NCI-H187 treated with DMSO at 0.1 percent for 48 hours (cell line): ENCODE measurements at places on chromosomes 7 and 10.
A peak's percentile ranks its signal among the peaks of the same experiment; 100 is the strongest.

- no peak for DNase-seq
Measured at GRCh38 chr10:101780818-101781654, 2.2 kb downstream of the NPM3 start.

DNA sequence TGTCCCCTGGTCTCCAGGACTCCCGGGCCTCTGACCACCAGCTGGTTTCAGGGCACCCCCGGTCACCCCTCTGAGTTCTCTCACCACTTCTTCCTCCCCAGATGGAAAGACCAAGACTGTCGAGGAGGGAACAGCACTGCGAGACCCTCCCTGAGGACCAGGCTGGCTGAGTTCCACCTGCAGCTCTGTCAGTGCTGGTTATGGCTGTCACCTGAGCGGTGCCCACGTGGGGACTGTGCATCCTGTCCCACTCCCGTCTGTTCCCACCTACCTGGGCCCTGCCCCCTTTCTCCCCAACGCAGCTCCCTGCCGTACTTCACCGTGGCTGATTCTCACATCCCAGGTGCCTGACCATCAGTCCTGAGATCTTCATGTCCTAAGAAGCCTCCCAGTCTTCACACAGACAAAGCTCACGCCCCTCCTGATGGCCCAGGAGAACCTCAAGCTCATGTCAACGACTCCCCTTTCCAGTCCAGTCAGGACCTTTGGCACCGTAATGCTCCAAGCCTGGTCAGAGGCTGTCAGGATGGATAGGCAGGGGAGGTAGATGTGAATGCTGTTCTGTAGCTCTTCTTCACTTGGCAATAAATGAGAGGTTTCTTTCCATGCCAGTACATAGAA, 159.7 kb downstream of the USP6NL start:
- DNase-seq, result no peak

GRCh38 chr10:3750006-3750816, 34.8 kb downstream of the KLF6 start:
- no peak for DNase-seq

DNA sequence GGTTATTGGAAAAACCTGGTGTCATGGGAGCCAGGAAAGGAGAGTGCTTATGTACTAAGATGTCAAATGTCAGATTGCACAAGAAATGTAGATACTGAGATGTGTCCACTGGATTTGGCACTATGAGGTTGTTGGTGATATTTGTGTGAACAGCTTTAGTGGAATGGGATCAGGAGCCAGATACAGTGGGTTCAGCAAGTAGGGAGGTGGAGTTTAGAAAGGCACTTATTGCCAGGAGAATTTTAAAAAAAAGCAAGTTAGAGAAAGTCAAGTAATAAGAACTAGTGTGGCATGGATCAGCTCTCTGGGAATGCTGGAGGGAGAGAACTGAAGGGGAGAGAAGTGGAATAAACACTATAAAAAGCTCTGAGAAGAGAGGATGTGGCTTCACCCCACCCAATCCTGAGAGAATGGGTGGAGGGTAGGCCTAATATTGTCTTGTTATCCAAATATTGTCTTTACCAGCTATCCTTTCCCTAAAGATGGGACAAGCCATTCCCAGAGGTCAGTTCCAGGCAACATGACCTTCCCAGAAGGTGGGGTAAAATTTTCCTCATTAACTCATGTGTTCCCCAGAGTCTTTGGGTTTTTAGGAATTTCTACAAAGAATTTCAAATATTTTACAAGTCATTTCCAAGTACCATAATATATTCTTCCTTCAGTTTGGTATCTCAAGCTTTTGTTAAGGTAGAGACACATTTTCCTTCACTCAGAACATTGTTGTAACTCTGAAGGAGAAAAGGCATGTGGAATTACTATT, 42.3 kb downstream of the ENTPD1 start:
- no peak for DNase-seq

- no peak for DNase-seq
Measured at GRCh38 chr7:19939746-19940145, 166.3 kb upstream of the TMEM196 start.

GRCh38 chr10:65611592-65611991, 1314.2 kb upstream of the LRRTM3 start:
- DNase-seq, result no peak

- no peak for DNase-seq
Measured at GRCh38 chr7:20330928-20331909, 519 bp downstream of the ITGB8 start.

DNA sequence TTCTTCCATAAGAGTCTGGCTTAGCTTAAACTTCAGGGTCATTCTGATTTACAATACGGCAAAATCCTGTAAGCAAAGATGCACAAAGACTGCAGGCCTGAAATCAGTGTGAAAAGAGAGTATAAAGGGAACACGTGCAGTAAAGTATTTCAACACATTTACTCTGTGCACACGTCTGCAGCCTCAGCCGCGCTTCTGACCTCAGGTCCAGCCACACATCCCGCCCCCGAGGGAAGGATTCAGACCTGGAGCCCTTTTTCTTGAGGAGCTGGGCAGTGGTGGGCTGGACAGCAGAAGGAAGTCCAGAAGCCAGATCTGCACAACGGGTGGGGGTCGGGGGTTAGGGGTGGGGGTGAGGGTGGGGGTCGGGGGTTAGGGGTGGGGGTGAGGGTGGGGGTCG, 58.9 kb upstream of the FAM20C start:
- no peak for DNase-seq

DNA sequence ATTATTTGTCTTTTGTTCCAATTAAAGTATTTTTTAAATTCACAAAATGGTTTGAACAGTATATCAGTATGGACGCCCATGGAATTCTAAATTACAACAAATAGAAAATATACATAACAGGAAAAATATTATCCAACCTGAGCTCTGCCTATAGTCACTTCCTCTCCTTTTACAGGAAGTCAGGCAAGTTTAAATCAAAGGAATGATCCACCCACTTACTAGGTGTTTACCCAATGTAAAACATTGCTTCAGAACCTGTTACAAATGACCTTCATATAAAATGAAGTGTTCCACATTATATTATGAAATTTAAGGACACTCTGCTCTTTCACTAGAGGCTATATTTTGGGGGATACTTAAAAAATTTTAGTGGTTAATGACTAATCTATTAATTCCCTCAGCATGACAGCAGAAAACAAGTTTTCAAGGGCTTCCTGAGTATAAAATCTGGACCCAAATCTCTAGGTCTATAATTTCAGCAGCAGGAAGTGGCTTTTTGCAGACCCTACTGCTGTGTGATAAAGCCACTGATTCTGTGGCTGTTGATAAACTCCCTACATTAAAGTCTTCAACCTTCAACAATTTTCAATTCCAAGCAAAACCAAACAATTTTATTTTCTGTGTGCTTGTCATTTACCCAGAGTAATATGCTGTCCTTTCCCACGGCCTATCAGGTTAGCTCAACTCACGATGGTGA, 722.6 kb downstream of the GATA3 start:
- DNase-seq, result no peak

GRCh38 chr7:100122067-100122466, 2.6 kb downstream of the CNPY4 start:
- peak; percentile 92 for DNase-seq
